T-helper 2 cell treated with Interferon-gamma antibody and Interleukin-4, amounts not matched to agents 5 μg/mL and 100 μg/mL, for 36 hours (primary cell): ENCODE measurements at places on chromosomes 12 and 14.

- DNase-seq = no peak
Measured at GRCh38 chr12:85693093-85693665, 143.0 kb downstream of the RASSF9 start.

GRCh38 chr12:45703942-45704341 lies 25.6 kb upstream of the ARID2 start:
- DNase-seq = no peak

- DNase-seq = no peak
Measured at GRCh38 chr12:52573306-52573705, 337 bp downstream of the KRT74 start.

DNA sequence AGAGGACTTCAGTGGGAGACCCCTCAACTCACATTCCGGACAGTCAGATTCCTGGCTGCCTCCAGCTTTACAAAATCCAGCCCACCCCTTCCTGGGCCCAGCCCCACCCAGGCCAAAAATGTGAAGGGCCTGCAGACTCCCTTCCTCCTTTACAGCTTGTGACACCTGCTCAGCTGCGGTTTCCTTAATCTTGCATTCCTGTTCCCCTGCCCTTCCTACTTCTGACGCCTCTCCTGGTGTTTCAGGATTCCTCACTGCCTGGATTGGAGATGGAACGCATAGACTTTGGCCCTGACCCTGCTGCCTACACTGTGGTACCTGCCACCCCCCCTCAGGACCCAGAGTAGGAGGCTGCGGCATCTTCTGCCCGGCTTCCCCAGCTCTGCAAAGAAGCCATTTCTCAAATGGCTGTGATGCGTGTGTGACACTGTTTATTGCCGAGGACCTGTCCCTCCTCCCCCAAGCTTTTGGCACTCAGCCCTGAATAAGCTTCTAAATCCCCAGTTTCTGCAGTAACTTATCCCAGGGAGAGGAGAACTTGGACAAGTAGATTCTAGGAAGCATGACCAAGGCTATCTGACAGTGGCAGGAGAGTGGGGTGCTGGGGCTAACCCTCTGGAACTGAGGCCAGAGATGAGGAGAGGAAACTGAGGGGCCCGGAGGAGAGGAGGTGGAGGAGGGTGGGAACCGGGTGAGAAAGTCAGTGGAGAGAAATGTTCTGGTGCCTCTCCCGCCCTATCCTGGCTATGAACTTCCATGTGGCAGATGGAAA lies 24.9 kb upstream of the BCDIN3D start:
- no peak for DNase-seq

DNA sequence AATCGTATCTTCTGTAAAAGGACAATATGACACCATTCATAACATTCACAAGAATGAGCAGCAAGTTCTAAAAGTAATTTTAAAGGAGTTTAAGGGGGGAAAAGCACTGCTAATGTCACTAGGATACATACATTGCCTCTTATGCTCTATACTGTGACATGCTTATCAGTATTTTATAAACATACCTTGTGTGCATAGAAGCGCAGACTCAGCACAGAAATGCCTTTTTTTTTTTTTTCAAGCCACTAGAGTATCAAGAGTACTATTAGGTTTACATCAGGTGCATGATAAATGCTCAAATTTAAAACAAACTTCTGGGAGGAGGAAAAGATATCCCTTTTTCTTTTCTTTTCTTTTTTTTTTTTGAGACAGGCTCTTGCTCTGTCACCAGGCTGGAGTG lies 13.6 kb upstream of the SMARCC2 start:
- no peak for DNase-seq

- no peak for DNase-seq
Measured at GRCh38 chr12:57207731-57208630, 8.6 kb upstream of the NXPH4 start.

DNA sequence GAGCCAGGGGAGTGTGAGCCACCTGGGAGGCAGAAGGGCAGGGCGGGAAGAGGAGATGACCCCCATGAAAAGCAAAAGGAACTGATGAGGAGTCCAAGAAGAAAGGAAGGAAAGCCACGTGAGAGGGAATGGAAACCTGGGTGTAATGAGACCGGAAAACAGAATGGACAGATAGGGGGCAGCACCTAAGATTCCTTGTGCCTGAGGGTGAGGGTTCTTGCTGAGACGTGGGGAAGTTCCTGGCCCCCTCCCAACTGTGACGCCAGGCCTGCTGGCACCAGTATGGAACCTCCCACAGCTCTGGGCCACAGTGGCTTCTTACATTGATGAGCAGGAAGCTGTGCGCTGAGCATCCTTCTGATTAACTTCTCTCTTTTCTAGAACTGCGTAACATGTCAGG lies 30.8 kb downstream of the TTC7B start:
- DNase-seq = no peak

GRCh38 chr14:33726685-33727084 lies 224.2 kb downstream of the EGLN3 start:
- DNase-seq = no peak

DNA sequence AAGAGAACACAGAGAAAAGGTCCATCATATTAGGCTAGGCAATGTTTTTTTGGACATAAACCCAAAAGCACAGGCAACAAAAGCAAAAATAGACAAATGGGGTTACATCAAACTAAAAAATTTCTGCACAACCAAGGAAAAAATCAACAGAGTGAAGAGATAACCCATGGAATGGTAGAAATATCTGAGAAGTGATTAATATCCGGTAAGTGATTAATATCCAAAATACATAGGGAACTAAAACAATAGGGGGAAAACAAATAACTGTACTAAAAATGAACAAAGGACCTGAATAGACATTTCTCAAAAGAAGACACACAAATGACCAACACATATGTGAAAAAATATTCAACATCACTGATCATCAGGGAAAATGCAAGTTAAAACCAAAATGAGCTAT lies 4.3 kb downstream of the STYK1 start:
- DNase-seq = no peak

DNA sequence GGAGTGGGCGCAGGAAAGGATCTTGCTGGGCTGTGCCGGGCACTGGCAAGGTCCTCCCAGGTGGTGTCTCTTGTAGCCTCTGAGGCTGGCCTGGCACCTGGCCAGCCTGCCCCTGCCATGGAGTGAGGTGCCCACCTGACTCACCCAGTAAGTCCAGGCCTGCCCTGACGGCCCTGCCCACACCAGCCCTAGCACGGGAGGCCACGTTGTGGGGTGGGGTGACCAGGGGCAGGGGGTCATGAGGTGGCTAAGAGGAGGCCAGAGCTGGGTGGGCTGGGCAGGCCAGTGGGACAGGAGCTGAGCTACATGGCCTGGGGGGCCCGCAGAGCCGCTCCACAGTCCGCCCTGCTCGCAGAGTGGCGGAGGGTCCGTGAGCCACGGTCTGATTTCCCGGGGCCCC lies 45.4 kb downstream of the KIF26A start:
- no peak for DNase-seq

- DNase-seq = no peak
Measured at GRCh38 chr14:93142854-93143652, 27.3 kb upstream of the ITPK1 start.

- DNase-seq = no peak
Measured at GRCh38 chr14:24156840-24157239, 4.2 kb upstream of the IRF9 start.

GRCh38 chr14:26216786-26217185 lies 381.0 kb downstream of the NOVA1 start:
- DNase-seq = no peak

DNA sequence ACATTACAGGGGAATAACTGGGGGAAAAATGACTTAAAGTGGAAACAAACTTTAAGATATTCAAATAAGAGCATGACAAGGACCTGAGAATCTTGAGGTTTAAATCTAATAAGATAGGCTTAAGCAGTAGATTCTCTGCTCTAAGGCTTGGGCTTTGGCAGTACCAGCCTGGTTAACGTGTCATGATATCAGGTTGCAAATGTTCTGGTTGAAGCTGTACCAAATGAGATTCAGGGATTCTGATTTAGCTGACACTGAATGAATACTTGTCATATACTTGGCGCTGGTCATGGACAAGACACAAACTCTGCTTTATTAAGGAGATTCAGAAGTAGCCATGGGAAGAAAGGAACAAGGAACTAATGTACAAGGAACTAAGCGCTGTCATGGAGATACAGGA lies 6.1 kb downstream of the TCP11L2 start:
- DNase-seq = no peak

GRCh38 chr12:104786352-104786751 lies 171.7 kb downstream of the SLC41A2 start:
- no peak for DNase-seq

GRCh38 chr12:109594556-109595317 lies 21.1 kb downstream of the MVK start:
- DNase-seq = no peak

DNA sequence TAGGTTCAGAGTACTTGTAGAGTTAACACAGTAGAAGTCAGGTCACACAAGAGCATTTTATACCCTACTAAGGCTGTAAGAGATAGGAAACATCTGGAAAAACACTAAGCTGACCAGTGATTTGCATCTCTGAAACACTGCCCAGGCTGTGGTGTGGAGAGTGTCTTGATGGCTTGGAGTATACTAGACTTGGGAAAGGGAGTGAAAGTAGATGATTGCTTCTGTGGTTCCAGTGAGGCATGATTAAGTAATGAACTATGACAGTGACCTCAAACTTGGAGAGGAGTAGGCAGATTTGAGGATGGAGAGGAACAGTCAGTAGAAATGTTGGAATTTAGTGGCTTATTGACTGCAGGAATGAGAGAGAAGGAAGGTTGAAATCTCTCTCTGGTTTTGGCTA lies 201.2 kb downstream of the FLRT2 start:
- DNase-seq = no peak

GRCh38 chr12:14384783-14385638 lies 19.5 kb downstream of the ATF7IP start:
- peak; percentile 79 for DNase-seq

DNA sequence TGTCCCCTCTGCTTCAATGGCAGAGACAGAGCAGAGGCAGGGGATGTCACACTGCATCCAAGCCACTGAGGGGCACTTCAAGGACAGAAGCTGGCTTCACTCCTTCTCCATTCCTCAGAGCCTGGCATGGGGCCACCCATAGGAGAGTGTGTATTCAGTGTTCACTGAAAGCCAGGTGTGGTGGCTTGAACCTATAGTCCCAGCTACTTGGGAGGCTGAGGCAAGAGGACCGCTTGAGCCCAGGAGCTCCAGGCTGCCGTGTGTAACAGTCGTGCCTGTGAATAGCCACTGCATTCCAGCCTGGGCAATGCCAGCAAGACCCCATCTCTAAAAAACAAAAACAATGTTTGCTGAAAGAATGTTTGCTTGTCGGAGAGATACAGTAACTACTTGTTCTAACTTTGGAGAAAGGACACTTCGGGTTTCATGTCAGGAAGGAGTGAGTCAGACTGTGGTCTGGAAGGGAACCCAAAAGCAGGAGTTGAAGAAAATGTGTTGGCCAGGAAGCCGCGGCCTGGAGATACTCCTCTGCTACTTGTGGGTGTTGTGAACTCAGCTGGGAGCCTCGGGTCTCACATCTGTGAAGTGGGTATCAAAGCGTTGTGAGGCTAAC lies 43.4 kb downstream of the ELK3 start:
- DNase-seq = peak; percentile 67

- DNase-seq = no peak
Measured at GRCh38 chr14:28678887-28679286, 87.7 kb upstream of the FOXG1 start.

GRCh38 chr12:58105225-58106119 lies 164.1 kb downstream of the ATP23 start:
- DNase-seq = no peak

DNA sequence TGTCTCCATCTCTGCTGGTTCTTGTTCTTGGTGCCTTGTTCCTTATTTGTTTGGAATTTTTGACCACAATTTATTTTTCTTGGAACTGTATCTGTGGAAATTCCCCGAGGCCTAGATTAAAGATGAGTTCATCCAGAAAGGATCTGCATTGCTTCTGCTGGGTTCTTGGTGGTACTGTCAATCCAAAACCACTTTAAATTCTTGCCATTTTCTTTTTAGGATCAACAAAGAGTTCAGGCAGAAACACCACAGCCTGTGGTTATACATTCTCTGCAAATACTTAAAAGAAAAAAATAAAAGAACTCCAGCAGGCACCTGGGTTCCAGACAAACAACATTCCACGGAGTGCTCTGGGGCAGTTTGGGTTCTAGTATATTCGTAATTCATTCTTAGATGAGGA lies 6.0 kb upstream of the VAMP1 start:
- DNase-seq = no peak

GRCh38 chr14:76514213-76514998 lies 138.5 kb downstream of the ESRRB start:
- no peak for DNase-seq

GRCh38 chr14:50344116-50344775 lies 32.1 kb downstream of the DMAC2L start:
- DNase-seq = peak; percentile 86

GRCh38 chr12:47740606-47741339 lies 15.5 kb upstream of the ENDOU start:
- no peak for DNase-seq

GRCh38 chr12:70692681-70693288 lies 55.6 kb upstream of the PTPRB start:
- no peak for DNase-seq

- no peak for DNase-seq
Measured at GRCh38 chr12:11704089-11704488, 54.6 kb downstream of the ETV6 start.

DNA sequence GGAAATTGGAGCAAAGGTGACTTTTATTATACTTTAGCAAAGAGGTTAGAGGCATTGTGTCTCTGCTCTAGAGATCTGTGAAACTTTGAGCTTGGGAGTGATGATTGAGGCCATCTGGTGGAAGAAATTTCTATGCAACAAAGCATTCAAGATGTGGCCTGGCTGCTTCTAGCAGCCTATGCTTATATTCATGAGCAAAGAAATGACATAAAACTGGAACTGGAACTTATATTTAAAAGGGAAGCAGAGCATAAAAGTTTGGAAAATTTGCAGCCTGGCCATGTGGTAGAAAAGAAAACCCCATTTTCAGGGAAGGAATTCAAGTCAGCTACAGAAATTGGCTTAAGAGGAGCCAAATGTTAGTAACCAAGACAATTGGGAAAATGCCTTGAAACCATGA lies 70.4 kb downstream of the SDR9C7 start:
- DNase-seq = no peak

- DNase-seq = no peak
Measured at GRCh38 chr12:25755136-25755970, 202.3 kb upstream of the LMNTD1 start.

DNA sequence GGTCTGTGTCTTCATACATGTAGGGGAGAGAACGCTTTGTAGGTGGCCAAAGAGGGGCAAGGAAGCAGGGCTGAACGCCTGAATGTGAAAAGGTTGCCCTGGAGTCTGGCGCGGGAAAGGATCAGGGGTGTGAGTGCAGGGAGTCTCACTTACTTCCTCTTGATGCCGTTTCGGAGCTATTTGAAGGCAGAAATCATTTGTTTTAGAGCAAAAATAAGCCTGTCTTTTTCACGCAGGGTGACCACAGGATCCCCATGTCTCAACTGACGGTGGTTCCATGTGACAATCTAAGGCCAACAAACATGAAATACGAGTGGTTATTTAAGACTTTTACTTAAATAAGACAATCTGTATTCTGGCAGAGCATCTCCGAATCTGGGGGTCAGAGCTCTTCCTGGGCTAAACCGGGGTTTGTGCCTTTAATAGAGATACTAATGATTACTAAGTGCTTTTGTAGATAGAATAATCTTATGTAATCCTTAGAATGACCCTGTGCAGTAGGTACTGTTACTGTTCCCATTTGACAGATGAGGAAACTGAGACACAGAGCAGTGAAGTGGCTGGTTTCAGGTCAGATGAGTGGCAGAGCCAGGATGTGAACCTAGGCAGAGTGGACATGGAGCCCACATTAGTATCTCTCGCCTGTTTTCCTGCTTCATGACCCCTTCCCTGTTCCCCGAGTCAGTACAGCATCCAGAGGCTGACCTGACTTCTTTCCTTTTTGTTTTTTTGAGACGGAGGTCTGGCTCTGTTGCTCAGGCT lies 1.9 kb downstream of the BRI3BP start:
- DNase-seq = no peak

GRCh38 chr14:50501642-50502041 lies 30.7 kb downstream of the MAP4K5 start:
- no peak for DNase-seq
